ENCODE measurements at places on chromosomes 2 and 18.
A peak's percentile ranks its signal among the peaks of the same experiment; 100 is the strongest.

GRCh38 chr2:169824373-169825333 is at the start of gene METTL5:
Gene METTL5 (minus strand): TSS chr2:169824905. CDS start chr2:169824597, 308 bp downstream.
- peak; percentile 93 for DNase-seq

GRCh38 chr2:110657724-110658305 is 20.0 kb downstream of the BUB1 start:
- no peak for DNase-seq

GRCh38 chr2:234686088-234686890 is 189.4 kb upstream of the ARL4C start:
- peak; percentile 23 for DNase-seq

DNA sequence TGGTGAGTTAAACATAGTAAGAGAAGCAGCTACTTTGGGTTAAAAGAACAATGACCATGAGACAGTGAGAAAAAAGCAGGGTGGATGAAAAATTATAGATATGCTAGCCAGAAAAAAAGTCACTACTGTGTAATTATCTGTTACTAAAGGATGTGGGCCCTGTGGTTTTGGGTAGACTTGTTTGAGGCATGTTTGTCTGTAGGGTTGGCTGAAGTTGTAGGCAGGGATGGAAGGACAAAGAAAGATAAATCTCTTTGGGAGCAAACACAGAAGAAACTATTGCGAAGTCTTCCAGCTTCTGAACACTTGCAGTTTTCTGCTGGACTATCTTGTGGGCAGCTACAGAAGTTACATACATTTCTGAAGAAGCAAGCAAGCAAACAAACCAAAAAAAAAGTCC is 28.2 kb downstream of the RND3 start:
- DNase-seq = peak; percentile 26

DNA sequence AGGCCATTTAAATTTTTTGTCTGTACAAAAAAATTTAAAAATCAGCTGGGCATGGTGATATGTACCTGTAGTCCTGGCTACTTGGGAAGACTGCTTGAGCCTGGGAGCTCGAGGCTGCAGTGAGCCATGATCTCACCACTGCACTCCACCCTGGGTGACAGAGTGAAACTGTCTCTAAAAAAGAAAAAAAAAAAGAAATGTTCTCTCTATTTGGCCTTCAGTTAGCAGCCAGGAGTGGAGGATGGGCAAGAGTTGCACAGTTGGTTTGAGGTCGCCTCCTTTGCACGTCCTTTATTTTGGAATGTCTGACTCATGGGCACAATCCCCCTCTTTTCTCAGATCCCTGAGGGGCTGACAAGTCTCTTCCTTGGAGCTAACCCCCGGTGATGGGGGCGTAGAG is 26.3 kb downstream of the ITM2C start:
- no peak for DNase-seq

DNA sequence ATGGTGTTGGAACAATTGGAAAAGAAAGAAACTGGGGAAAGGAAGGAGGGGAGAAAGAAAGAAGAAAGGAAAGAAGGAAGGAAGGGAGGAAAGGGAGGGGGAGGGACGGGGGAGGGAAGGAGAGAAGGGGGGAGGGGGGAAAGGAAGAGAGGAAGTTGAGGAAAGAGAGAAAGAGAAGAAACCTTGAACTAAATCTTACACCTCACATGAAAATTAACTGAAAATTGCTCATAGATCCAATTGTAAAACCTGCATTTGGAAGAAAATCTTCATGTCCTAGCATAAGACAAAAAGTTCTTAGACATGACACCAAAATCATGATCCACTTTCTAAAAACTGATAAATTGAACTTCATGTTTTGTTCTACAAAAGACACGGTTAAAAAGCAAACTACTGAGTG is 163.8 kb downstream of the EXOC6B start:
- DNase-seq = no peak

GRCh38 chr18:32049393-32050171 is 31.0 kb downstream of the RNF125 start:
- no peak for DNase-seq

DNA sequence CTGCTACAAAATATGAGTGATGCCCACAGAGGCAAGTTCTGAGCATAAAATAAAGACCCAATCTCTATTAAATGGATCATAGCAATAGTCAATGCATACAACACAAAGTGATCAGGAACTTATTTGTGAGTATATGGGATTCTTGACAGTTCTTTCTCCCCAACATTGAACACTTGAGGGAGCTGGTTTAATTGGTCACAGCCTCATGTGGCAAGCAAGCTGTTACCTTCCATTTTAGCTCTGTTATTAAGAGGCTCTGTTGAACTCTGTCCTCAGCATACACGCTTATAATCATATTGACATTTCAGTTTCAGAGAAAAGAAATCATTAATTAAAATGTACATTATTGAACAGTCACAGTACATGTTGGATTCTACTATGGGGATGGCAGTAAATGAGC is 37.6 kb upstream of the PAX3 start:
- DNase-seq = no peak

- no peak for DNase-seq
These were observed 471.1 kb downstream of the CCDC85A start for GRCh38 chr2:56654936-56655335.

GRCh38 chr2:88545118-88545517 is 82.1 kb downstream of the EIF2AK3 start:
- peak; percentile 15 for DNase-seq

DNA sequence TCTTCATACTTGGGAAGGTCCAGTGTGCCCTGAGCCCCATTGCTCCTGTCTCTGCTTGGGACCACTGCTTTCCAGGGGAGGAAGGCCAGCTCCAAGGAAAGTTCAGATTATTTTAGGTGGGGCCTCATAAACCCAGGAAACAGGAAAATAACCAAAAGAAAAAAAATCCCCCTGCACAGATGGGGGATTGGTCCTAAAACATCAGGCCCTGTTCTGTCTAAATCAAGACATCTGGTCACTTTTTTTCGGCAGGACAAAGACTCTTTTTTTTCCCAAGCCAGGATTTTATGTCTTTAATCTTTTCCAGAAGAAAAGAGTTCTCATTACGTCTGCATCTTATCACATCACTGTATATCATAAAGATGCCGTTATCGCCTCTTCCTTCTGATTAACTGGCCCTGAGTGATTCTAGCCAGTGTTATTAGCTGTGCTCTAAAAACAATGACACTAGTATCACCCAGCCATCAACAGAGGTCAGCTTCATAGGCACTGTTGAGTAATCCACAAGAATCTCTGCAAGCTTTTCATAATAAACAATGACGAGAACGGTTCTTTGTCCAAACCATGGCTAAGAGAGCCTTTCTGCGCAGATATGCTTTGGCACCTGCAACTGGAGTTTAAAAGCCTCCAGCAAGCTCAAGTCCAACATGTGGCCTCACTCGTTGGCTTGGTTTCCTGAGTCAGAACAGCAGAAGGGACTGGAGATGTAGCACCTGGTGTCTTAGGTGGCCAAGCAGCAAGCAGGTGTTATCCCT is 138.2 kb downstream of the VAPA start:
- peak; percentile 45 for DNase-seq

DNA sequence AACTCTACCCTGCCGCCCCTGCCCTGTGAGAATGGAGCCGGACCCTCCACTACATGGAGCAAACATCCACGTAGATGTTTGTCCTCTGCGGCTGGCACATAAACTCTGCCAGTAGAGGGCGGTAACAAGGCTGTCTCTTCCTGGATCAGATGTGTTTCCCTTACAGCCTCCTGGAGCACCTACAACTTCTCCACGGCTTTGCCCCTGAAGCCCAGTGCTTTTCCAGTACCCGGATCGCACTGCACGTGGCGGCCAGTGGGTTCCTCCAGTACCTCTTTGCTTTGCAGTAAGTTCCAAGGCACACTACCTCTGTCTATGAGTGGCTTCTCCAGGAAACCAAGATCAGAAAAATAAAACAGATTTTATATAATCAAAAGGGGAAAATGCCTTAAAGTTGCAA is 651.3 kb downstream of the DCDC2C start:
- DNase-seq = no peak

DNA sequence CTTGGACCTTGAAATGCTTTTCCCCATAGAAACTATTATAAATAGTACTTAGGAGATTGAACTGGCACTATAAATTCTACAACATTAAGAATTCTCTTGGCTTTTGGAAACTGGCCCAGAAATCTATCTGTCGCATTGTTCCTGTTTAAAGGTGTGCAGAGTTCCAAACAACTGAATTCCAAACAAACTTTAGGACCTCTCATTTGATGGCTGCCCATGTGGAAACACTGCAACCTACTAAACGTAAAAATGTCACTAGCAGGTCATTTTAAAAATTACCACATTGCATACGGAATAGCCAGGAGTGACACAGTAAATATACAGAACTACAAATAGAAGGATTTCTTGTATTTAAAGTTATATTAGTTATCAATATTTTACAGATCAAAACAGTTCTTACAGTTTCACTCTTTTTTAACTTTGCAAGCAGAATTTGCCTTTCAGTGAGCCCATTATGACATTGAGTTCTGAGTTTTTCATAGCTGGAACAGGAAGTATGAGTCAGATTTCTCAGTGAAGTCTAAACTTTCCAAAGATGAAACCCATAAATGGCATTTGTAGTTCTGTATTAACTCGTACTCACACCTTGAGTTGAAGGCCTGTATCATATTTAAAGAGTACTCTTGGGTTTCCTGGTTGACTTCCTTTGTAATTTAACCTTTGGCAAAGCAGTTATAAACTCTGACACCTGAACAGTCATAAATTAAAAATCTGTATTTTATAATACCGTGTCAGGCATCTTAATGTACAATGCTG is 142.3 kb upstream of the BOD1L2 start:
- peak; percentile 54 for DNase-seq

DNA sequence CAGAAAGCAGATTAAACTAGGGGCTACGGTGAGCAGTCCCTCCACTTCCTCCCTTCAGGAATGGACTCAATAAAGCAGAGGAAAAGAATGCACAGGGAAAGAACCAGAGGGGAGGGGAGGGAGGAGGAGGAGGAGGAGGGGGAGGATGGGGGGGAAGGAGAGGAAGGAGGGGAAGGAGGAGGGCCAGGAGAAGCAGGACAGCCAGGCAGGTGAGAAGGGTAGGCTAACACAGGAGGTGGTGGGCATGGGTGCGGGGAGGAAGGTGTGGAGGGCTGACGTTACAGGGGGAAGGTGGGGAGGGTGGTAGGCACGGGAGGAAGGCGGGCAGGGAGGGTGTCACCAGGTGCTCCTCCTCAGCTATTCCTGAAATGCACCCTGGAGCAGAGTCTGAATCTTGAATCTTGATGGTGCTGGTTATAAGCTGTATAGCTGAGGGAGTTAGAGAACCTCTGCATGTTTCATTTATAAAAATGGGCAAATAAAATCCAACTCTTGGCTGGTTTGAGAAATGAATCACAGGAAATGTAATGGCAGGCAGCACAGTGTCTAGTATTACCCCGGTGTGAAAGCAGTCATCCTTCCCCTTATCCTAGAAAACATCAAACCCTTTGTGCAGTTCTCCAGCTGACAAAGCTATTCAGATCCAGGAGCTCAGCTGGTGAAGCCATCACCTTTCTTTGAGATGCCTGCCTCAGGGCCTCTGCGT is 3.4 kb downstream of the TMEM18 start:
- DNase-seq = peak; percentile 38

DNA sequence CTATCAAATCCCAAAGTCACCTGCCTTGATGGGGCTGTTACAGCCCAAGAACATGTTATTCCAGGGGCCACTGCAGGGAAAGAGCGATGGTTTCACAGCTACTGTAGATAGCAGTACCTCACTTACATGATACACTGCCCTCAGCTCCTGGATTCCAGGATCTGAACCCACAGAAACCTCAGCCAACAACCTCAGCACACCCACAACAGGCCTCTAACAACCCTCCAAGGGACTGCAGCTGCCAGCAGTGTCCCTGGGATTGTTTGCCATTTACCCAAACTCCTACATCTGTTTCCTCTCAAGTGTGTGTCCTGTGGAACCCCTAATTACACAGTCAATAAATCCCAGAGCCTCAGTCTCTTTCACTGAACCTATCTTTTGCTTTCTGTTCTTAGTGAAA is 28.2 kb downstream of the OSBPL1A start:
- no peak for DNase-seq

DNA sequence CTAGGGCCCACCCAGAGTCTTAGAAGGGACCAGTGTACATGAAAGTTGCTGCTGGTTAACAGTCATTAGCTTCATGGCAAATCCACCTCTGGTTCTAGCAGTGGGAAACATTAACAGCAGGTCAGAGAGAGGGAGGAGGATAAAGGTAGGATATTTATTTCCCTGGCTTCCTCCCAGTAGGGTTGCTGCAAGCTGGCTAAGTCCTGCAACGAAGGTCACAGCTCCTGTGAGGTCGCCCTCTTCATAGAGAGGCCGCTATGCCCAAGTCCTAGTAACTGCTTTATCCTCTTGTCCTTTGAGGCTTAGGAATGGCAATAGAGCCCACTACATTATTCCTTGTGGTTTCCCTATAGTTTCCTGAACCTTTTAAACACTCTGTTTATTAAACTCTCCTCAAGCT is 84.0 kb upstream of the ACSL3 start:
- DNase-seq = no peak

- no peak for DNase-seq
These were observed 170.0 kb downstream of the PDE11A start for GRCh38 chr2:177902395-177903163.

- DNase-seq = peak; percentile 61
These were observed 58.3 kb downstream of the DOCK10 start for GRCh38 chr2:224983712-224984554.

DNA sequence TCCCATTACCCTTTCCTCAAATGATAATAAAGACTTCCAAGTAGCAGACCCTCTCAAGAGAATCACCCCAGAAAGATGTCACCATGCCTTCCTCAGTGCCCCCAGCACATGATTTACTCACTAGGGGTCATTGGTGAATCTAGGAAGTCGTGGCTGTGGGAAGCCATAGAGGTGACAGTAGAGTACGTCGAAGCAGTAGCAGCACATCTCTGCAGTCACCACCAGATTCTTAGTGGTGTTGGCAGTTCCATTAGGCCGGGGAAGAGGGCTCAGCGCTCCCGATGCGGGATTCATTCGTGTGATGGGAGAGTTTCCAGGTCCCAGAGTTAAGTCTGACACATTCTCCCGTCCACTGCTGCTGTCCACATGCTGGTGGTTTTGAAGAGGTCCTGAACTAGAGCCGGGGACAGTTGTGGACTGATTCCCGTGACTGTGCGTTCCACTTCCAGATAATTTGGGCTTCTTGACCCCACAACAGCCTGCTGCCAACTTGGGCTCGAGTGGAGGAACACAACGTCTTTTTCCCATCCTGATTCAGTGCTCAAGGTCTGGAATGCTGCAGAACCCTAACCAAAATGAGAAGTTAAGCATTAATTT is 12.0 kb downstream of the AMMECR1L start:
- DNase-seq = no peak

- DNase-seq = no peak
These were observed 151.5 kb upstream of the CELF4 start for GRCh38 chr18:37717098-37717497.

- peak; percentile 51 for DNase-seq
These were observed 235.9 kb downstream of the KLHL29 start for GRCh38 chr2:23620841-23621341.

- DNase-seq = peak; percentile 66
These were observed 330.2 kb upstream of the NRP2 start for GRCh38 chr2:205352094-205352493.

All from adipocyte (in vitro differentiated cells).